ENCODE measurements at places on chromosomes 5 and 9.

DNA sequence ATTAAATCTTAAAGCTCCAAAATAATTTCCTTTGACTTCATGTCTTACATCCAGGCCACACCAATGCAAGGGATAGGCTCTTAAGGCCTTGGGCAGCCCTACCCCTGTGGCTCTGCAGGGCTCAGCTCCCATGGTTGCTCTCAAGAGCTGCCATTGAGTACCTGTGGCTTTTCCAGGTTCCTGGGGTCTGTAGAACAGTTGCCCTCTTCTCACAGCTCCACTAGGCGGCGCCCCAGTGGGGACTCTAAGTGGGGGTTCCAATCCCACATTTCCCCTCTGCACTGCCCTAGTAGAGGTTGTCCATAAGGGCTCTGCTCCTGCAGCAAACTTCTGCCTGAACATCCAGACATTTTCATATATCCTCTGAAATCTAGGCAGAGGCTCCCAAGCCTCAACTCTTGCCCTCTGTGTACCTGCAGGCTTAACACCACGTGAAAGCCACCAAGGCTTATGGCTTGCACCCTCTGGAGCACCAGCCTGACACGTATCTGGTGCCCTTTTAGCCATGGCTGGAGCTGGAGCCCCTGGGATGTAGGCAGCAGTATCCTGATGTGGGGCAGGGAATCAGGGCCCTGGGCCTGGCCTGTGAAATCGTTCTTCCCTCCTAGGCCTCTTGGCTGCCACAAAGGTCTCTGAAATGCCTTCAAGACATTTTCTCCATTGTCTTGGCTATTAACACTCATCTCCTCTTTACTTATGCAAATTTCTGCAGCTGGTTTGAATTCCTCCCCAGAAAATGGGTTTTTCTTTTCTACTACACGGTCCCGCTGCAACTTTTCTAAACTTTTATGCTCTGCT is 185.1 kb downstream of the SMARCA2 start:
- H3K36me3 ChIP-seq: no peaks in the 10 kb centered on the region
- DNase-seq: no peak
- no peak overlapping the region for H3K27ac ChIP-seq
- no peaks in the 10 kb centered on the region for H3K27me3 ChIP-seq
- no peaks in the 10 kb centered on the region for H3K4me1 ChIP-seq
- no peak overlapping the region for H3K4me3 ChIP-seq

DNA sequence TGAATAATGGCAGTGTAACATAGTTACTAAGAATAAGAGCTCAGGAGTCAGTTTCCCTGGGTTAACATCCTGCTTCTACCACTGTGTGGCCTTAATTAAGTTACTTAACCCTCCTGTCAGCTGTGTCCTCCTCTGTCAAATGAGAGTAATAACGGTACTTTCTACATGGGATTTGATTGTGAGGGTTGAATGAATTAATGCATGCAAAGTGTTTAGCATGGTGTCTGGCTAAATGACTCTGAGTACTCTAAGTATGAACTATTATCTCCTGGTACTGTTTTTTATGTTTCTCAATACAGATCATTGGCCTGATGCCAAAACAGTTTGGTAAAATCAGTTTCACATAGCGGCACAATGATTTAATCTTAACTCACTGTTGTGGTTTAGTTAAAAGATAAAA is 19.6 kb downstream of the ZNF131 start:
- no peak overlapping the region for H3K27ac ChIP-seq
- no peaks in the 10 kb centered on the region for H3K4me1 ChIP-seq
- no peak overlapping the region for H3K4me3 ChIP-seq
- H3K36me3 ChIP-seq: peaks cover 71% of the 10 kb centered on the region
- no peak for DNase-seq

DNA sequence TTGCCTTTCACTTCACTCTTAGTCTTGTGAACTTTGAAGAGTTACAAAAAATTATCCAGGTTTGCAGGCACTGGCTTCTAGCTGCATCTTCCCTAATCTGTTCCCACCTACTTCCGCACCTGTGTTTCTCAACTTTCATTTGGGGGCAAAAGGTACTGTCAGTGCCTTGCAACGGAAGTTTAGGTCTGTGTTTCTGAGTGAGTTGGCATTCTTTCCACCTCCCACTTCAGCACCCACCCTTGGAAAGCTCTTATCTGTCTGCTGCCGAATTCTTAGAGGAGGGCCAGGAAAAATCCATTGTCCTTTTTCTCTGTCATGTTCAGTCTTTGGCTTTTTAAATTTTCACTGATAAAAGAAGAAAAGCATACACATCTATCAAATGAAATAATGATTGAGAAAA is 89.7 kb upstream of the RASGRF2 start:
- peaks cover 15% of the 10 kb centered on the region for H3K36me3 ChIP-seq
- no peaks in the 10 kb centered on the region for H3K27me3 ChIP-seq
- H3K4me1 ChIP-seq: no peaks in the 10 kb centered on the region

- no peak for DNase-seq
- no peak overlapping the region for H3K27ac ChIP-seq
- no peak overlapping the region for H3K4me3 ChIP-seq
- H3K27me3 ChIP-seq: no peaks in the 10 kb centered on the region
Measured at GRCh38 chr9:125843646-125844045, 96.5 kb downstream of the PBX3 start.

- no peaks in the 10 kb centered on the region for H3K4me1 ChIP-seq
- H3K27me3 ChIP-seq: no peaks in the 10 kb centered on the region
- H3K36me3 ChIP-seq: no peaks in the 10 kb centered on the region
- no peak overlapping the region for H3K4me3 ChIP-seq
- H3K27ac ChIP-seq: no peak overlapping the region
- no peak for DNase-seq
Measured at GRCh38 chr5:143992496-143992895, 178.0 kb downstream of the YIPF5 start.

- no peak overlapping the region for H3K27ac ChIP-seq
- no peaks in the 10 kb centered on the region for H3K4me1 ChIP-seq
- peaks cover 15% of the 10 kb centered on the region for H3K27me3 ChIP-seq
- H3K4me3 ChIP-seq: no peak overlapping the region
- no peaks in the 10 kb centered on the region for H3K36me3 ChIP-seq
Measured at GRCh38 chr9:68668127-68668526, 36.9 kb upstream of the PIP5K1B start.

DNA sequence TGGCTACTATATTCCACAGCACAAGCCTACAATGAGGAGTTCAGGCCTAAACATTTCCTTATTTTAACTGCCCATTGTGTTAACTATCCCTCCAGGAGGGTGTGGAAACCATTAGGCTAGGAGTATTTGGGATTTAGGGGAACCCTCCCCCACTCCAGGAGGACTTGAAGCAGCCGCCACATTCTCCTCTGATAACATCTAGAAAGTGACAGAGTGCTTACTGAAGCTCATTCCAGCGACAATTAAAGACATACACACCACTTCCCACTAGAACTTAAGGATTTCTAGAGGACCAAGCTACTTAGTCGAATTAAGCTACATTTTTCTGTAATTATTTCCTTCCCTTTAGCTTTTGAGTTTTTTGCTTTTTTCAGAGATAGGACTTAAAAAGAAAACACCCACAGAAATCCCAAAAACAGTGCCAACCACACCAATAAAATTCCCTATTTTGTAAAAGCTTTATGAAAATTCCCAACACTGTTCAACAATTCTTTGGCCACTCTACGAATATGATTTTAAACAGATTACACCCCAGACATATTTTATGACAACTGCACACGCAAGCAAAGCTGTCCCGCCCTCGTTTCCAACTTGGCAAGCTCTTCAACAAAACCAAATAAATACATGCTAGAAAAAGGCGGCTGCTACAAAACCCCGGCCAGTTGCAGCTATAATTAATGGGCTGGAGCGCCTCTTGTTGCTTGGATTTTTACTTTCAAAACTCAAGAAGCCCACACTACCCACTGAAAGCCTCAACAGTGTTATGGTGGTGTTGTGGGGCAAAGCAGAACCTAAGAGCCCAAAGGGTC is 4.5 kb downstream of the ROR2 start:
- peaks cover 8% of the 10 kb centered on the region for H3K27me3 ChIP-seq
- DNase-seq: no peak
- no peak overlapping the region for H3K27ac ChIP-seq

- H3K27ac ChIP-seq: no peak within 1 kb of the TSS
- no peak for DNase-seq
- H3K27me3 ChIP-seq: peaks cover 6% of the 10 kb centered on the region
- 0 out of 2 replicates have a peak, but pooled peaks cover 8% of the 10 kb centered on the region for H3K4me1 ChIP-seq
- H3K4me3 ChIP-seq: no peak within 1 kb of the TSS
Measured at GRCh38 chr9:93058355-93059010, at the start of gene SUSD3. Gene SUSD3, plus strand, starts transcription at chr9:93058701. Its CDS starts 42 bp downstream, at chr9:93058743.

DNA sequence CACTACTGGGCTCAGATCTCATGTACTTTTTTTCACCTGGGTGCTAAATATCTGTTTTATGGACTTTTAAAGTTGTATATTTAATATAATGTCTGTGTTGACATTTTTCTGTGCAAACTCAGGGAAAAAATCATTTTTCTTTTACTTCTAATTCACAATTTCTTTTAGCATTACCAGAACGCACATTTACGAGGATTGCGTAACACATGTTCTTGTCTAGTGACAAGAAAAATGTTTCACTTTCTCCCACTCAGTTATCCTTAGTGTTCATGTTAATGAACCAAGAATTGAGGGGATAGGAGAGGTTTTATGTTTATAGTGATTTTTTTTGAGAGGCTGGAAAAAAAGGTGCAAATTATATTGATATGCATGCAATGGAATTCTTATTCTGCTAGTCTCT is 86.3 kb upstream of the PJA2 start:
- H3K27ac ChIP-seq: no peak overlapping the region
- H3K36me3 ChIP-seq: no peaks in the 10 kb centered on the region
- H3K4me3 ChIP-seq: no peak overlapping the region
- DNase-seq: no peak
- H3K27me3 ChIP-seq: no peaks in the 10 kb centered on the region

GRCh38 chr9:8868632-8869031 is 1069.1 kb upstream of the DMAC1 start:
- no peak for DNase-seq
- H3K27me3 ChIP-seq: no peaks in the 10 kb centered on the region
- H3K36me3 ChIP-seq: no peaks in the 10 kb centered on the region
- no peak overlapping the region for H3K27ac ChIP-seq

GRCh38 chr5:52356311-52356918 is 431.3 kb upstream of the ITGA1 start:
- DNase-seq: peak; percentile 27
- no peak overlapping the region for H3K27ac ChIP-seq
- H3K27me3 ChIP-seq: no peaks in the 10 kb centered on the region
- H3K4me1 ChIP-seq: no peaks in the 10 kb centered on the region

GRCh38 chr5:173781432-173781815 is 106.7 kb upstream of the CPEB4 start:
- DNase-seq: no peak
- no peak overlapping the region for H3K27ac ChIP-seq
- H3K36me3 ChIP-seq: no peaks in the 10 kb centered on the region
- no peaks in the 10 kb centered on the region for H3K27me3 ChIP-seq

DNA sequence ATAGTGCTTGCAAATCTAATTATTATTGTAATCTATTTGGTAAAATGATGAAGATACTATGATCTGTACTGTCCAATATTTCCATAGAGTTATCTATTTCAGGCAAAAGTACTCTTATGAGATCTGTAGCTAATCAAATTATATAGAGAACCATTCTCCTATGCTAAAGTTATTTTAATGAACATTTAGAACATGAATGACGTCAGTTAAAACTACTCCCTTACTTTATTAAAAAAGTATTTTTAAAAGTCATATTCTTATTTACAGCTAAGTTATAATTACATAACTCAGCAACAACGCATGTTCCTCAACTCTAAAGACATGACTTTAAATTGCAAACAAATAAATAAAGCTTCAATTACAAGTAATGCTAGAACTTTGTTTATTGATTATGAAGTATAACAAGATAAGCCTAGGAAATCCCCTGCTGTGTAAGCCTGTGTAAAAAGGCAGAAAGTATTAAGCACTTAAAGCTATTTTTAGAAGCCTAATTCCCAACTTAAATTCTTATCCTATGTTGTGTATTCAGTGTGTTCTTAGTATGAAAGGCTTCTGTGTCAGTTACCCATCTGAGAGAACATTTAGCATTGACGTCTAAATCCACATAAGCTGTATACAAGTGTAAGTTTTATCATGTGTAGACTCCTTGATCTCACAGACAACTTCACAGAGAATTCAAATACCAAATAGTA is 285.7 kb downstream of the HCN1 start:
- H3K36me3 ChIP-seq: no peaks in the 10 kb centered on the region
- H3K4me3 ChIP-seq: no peak overlapping the region

- no peak overlapping the region for H3K27ac ChIP-seq
- peaks cover 5% of the 10 kb centered on the region for H3K4me1 ChIP-seq
- H3K27me3 ChIP-seq: no peaks in the 10 kb centered on the region
- no peaks in the 10 kb centered on the region for H3K36me3 ChIP-seq
- H3K4me3 ChIP-seq: no peak overlapping the region
Measured at GRCh38 chr9:18996211-18996610, 36.8 kb downstream of the SAXO1 start.

- no peaks in the 10 kb centered on the region for H3K4me1 ChIP-seq
- H3K4me3 ChIP-seq: no peak overlapping the region
- H3K27ac ChIP-seq: no peak overlapping the region
- no peaks in the 10 kb centered on the region for H3K27me3 ChIP-seq
- H3K36me3 ChIP-seq: no peaks in the 10 kb centered on the region
Measured at GRCh38 chr5:157446412-157446935, 13.5 kb upstream of the NIPAL4 start.

DNA sequence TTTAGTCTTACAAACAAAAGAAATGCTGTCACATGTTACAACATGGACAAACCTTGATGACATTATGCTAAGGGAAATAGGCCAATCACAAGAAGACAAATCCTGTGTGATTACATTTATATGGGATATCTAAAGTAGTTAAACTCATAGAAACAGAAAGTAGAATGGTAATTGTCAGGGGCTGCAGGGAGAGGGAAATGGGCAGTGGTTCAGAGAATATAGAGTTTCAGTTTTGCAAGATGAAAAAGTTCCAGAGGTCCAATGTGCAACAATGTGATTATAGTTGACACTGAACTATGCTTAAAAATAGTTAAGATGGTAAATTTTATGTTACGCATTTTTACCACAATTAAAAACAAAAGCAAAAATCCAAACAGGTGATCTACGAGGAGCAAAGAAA is 265.5 kb downstream of the NDUFS4 start:
- H3K4me1 ChIP-seq: no peaks in the 10 kb centered on the region
- H3K27me3 ChIP-seq: no peaks in the 10 kb centered on the region
- no peak for DNase-seq
- no peak overlapping the region for H3K27ac ChIP-seq
- no peaks in the 10 kb centered on the region for H3K36me3 ChIP-seq

- H3K27ac ChIP-seq: no peak overlapping the region
- H3K4me3 ChIP-seq: no peak overlapping the region
- peaks cover 16% of the 10 kb centered on the region for H3K27me3 ChIP-seq
Measured at GRCh38 chr9:123321616-123322272, 34.3 kb upstream of the CRB2 start.

DNA sequence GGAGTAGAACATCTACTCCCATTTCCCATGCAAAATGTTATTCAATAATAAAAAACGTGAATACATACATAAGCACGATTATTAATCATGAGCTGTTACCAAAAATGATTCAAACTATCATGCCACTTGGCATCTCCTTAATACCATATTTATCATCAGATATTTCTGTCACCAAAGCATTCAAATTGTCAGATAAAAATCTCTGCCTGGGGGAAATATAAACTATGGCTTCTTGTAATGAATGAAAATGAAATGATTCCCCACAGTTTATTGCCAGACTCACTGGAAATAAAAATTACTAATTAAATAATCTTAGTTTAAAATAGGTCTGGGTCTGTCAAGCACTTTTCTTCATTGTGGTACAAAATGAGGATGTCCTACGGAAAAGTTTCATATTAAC is 265.4 kb downstream of the EDIL3 start:
- no peak for DNase-seq
- H3K36me3 ChIP-seq: no peaks in the 10 kb centered on the region
- H3K4me3 ChIP-seq: no peak overlapping the region
